ENCODE measurements at places on chromosomes 6 and 20. TPM values are rescaled to one million over a fixed set of nuclear protein-coding genes. Genes with fewer than 3 reads are reported as not detected.

Gene IFNGR1
- 82.8 TPM for total RNA-seq

- no peak for DNase-seq
Measured at GRCh38 chr20:38962928-38963401, 821 bp downstream of the DHX35 start.

DNA sequence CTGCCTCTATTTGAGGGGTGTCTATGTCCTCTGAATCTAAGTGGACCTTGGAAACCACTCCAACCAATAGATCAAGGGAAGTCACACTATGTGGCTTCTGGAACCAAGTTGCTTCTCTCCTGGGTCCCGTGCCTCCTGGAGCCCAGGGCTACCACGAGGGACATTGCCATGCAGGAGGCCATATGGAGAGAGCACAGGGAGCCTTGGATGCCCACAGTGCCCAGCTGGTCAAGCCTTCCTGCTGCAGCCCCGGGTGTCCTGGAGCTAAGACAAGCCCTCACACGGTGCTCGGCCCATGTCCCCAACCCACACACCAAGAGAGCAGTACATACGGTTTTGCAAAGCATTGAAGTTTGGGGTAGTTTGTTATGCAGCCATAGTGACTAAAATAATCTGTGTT is 231.6 kb downstream of the SYNDIG1 start:
- no peak for DNase-seq

Gene HLA-DPB1
- total RNA-seq = not detected

- no peak for DNase-seq
Measured at GRCh38 chr6:128024046-128024445, 123.2 kb upstream of the THEMIS start.

Gene CD93
- not detected for total RNA-seq

Gene TBC1D32
- 4.8 TPM for total RNA-seq

Gene ARMH2
- total RNA-seq = not detected

DNA sequence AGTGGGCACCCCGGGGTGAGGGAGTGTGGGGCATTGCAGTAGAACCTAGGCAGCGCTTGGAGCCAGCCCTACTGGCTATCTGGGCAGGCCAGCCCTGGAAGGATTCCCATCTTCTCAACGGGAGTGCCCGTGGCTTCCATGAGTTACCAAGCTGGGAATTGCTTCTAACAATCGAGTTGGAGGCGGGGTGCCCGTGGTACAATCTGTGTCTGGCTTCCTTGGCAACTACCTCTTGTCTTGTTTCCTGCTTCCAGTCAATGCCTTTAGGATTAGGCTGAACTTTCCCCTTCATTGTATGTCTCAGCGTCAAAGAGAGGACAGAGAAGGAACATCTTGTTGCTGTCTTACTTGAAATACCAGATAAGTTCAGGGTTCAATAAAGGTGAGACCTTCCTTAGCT is 33.3 kb downstream of the PPP1R14C start:
- no peak for DNase-seq

- no peak for DNase-seq
Measured at GRCh38 chr20:19253916-19254820, 41.7 kb downstream of the SLC24A3 start.

DNA sequence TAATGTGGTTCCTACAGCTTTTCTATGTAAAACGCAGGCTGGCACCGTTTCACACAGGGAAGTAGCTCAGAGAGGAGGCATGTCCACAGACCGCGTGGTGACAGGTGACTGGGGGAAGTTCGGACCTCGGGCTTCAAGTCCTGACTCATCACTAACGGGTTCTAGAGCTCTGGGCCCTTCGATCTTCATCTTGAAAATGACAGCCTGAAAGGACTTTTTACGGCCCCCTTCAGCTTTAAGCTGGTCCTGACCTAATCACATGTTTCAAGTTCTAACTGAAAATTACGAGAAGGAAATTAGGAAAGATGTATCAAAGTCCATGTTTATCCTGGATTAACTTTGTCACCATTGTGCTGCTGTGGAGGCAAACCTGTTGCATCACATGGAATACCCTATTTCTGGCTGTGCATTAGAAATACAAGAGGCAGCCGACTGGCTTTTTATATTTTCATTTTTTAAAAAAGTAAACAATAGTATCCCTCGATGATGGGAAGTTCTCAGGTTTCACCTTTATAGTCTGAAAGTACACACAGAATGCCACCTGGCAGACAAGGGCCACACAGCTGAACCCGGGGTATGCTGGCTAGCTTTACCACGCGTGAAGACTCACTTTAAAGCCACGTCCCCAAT is 2.0 kb downstream of the MAN1A1 start:
- peak; percentile 96 for DNase-seq

Gene SRC
- total RNA-seq = 54.7 TPM

GRCh38 chr6:23566418-23566817 is 559.6 kb upstream of the NRSN1 start:
- no peak for DNase-seq

DNA sequence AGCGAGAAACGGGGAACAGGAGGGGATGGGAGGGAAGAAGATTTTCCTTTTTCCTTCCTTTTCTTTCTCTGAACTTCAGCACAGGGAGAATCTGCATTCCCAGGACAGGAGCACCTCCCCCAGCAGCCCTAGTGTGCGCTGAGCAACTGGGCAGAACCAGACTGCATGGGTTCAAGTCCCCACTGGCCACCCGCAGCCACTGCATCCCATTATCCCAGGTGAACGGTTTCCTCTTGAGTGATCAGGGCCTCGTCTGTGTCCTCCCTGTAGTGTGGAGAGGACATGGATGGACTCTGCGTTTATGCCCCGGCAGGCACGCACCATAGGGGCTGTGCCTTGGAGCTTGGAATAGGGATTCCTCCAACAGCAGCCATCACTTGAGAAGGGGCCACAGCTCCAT is 53.0 kb downstream of the ANKRD60 start:
- no peak for DNase-seq

DNA sequence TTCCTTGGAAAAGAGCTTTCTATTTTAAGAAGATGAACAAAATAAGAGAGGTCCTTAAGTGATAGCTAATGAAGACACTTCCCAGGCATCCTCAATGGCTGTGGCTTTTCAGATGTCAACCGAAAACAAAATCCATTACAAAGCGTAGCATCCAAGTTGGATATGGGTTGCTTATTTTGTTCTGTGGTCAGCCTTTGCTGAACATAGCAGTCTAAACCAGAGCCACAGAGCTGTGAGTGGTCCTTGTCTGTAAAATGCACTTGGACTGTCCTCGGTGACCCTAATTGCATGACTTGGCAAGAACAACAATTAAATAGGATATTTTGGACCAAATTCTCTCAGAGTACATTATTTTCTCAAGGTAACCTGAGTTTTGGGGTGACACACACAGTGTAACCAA is 10.4 kb upstream of the BFSP1 start:
- DNase-seq = no peak

GRCh38 chr6:11139051-11139960 is 27.8 kb upstream of the ERVFRD-1 start:
- DNase-seq = no peak

Gene SLC26A8
- total RNA-seq = not detected

DNA sequence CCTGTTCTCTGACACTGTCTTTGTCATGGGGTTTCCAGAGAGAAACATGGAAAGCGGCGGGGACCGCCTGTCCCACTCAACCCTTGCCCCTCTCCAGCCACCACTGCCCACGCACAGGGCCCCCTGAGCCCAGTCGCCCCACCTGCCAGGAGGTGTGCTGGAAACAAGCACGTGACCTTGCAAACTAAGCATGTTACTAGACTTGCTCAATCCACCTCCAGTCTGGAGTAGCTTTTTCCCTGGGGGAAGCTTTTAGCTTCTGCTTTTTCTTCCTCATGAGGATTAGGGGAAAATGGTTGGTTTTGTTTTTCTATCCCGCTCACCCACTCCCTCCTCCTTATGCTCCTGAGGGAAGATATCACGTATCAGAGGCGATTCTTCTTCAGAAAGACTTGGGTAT is 105.7 kb downstream of the PLEKHG1 start:
- DNase-seq = no peak

- DNase-seq = no peak
Measured at GRCh38 chr6:25056130-25056529, 120.4 kb upstream of the RIPOR2 start.

Gene COL21A1
- not detected for total RNA-seq

DNA sequence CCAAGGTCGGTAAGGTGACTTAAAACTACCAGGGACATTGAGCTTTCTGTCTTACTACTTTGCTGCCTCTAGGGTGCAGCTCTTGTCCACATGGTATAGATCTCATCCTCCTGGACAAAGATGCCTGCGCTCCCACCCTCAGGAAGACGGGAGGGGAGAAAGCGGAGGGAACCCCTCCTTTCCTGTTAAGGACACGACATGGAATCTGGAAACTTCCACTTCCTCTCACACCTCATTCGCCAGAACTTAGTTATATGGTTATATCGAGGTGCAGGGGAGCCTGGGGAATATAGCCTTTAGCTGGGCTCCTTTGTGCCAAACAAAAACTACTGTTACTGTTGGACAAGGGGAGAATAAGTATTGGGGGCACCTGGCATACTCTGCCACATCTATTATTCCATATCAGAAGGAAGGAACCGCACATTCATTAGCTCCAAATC is 224.3 kb upstream of the TSHZ2 start:
- peak; percentile 37 for DNase-seq

Gene PREX1
- total RNA-seq = 0.02 TPM

DNA sequence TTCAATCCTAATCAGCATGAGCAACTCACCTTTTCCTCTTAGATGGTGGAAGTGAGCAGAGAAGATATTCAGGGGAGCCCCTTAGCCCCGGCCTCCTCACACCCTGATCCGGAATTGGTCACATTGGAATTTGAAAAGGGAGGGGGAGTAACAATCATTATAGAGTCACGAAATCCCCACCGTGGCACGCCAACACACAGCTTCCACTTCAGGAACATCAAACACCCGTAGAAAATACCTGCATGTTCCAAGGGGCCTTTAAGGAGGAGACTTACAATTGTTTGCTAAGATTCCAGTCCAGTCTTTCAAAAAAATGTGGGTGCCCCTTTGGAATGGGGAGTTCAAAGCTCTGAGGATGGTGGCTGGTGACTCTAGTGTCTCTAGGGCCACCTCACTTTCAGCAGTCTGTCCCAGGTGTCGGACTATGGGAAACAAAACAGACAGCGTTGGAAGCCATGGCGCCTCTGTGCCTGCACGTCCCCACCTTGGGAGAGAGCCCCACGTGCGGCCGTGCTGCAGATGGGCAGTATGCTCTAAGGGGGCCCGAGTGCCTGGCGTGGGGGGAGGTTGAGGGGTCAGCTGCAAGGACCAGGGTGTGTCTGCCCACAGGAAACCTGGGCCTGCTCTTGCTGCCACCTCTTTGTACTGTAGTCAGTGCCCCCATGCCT is 2.4 kb downstream of the CD93 start:
- no peak for DNase-seq

GRCh38 chr6:42118162-42119001 is 24.0 kb downstream of the C6orf132 start:
- DNase-seq = peak; percentile 83

GRCh38 chr6:78598966-78599365 is 268.4 kb upstream of the IRAK1BP1 start:
- DNase-seq = no peak

- DNase-seq = peak; percentile 33
Measured at GRCh38 chr6:52049252-52050050, 38.0 kb downstream of the PKHD1 start.

DNA sequence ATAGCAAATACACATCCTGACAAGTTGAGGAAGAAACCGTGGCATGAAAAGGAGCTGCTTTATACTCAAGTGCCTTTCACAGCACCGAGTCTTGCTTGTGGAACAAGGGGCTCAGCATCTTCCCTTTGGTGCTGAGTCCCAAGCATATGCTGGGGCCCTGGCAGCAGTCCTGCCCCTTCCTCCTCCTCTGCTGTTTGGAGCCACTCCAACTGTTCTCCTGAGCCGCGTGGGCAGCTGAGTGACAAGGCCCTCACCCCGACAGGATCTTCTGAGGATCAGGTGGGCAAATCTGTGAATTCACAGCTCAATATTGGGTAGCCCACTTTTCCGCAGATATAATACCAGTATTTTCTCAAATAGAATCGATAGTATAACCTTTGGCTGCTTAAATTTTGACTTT is 24.7 kb downstream of the DACT2 start:
- DNase-seq = no peak
